LNCaP clone FGC (cell line): ENCODE measurements at places on chromosomes 13 and 19.

GRCh38 chr19:10751109-10751953 is 33.5 kb downstream of the DNM2 start:
- peak; percentile 54 for DNase-seq

DNA sequence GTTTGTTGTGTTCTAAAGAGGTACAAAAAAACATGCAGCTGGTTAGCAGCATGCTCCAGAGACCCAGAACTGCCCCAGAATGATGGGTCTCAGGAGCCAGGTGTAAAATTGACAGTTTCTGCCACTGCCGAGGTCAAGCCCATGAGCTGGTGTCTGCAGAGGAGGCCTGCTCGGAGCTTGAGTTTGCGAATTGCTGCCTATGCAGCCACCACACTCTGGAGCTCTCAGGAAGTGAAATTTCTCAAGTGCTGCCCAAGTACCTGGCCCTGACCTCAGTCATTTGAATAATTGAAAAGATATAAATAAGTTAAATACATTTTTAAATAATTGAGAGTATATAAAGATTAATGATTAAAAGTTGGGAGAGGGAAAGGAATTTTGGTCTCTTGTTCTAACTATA is 66.4 kb downstream of the ZAR1L start:
- DNase-seq = no peak

DNA sequence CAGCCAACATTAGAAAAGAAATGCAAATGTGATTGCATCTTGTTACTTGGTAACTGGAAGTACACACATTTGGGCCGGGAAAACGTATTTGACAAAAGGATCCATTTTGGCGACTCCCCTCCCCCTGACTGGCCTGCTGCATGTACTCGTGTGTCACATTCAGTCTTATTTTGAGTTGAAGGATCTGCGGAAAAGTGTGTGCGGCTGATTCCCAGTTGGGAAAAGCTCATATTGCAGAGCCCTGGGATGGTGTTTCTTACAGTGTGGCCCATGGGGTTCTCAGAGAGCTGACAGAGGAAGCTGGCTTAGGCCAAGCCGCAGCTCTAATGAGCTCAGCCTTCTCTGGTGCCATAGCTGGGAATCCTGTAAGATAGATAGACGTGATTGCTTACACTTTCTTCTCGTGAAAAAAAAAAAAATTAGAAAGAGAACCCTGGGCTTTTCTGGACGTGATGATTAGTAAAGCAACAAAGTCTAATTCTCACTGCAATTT is 170.3 kb upstream of the ARGLU1 start:
- no peak for DNase-seq

- DNase-seq = no peak
Observed at GRCh38 chr13:100063333-100063732, 25.6 kb upstream of the PCCA start.

GRCh38 chr13:36981156-36981743 is 17.9 kb downstream of the ALG5 start:
- no peak for DNase-seq

DNA sequence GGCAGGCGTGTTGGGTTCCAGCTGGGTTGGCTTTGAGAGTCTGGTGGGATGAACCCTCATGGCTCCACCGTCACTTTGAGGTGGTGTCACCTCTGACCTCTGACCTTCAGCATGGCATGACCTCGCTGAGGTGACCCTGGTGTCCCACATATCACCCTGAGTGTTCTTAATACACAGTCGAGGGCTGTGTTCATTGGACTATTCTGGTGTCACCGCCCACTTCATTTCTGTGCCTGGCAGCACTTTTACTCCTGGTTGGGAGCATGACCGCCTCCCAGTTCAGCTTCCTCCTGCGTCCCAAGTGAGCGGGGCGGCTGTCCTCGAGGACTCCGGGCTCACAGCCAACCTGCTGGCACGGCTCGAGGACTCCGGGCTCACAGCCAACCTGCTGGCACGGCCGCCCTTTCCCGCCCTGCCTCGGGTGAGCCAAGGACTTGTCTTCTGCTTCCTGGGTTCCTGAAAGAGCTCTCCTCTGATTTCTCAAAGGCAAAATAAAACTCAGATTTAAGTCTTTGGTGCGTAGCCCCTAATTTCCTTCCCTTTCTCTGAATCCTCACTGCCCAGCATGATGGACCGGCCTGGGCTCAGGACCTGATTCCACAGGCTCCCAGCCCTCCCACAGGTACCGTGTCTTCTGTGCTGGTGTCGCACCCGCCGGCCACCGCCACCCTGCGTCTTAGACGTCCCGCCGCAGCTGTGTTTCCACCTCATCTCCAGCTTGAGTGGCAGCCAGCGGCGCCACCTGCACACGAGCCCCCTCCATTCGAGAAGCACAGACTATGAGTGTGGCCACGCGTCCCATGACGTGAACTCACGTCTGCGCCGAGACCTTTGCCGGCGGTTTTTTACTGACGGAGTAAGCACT is 10.4 kb downstream of the ATP4B start:
- peak; percentile 77 for DNase-seq

DNA sequence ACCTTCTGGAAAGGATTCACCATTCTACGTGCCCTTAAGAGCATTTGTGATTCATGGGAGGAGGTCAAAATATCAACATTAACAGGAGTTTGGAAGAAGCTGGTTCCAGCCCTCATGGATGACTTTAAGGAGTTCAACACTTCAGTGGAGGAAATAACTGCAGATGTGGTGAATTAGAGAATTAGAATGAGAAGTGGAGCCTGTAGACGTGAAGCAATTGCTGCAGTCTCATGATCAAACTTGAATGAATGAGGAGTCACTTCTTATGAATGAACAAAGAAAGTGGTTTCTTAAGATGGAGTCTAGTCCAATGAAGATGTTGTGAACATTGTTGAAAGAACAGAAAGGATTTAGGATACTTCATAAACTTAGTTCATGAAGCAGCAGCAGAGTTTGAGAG is 129.1 kb downstream of the TNFRSF19 start:
- DNase-seq = no peak

DNA sequence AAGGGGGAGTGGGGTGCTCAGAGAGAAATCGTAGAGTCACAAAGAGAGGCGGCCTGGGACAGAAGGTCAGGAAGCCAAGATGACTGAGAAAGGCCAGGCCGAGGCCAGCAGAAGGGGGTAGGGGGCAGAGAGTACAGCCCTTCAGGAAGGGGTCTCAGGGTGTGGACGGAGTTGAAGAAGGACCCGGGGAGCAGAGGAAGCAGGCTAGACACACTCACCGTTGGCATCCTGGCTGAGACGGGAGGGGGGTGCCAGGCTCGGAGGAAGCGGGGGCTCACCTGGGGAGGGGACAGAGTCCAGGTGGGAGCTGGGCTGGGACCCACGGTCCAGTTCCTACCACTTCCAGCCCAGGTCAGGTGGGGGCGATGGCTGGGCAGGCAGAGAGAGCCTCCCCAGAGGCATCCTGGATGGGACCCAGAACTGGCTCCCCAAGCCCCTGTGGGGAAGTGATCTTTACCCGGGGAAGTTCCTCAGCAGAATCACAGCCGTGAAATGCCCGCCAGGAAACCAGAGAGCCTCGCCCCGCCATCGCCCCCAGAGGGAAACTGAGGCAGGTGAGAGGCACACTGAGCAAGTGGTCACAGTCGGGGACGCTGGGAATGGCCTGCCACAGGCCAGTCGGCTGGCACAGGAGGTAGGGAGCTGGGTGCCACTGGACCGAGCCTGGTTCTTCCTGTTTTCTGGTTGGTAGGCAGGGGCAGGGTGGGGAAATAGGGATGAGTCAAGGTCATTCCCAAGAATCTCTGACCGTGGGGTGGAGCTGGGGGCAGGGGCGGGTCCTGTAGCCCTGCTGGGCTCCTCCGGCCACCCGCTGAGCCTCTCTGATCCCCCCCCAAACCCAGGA is 1.4 kb downstream of the MATK start:
- DNase-seq = no peak

DNA sequence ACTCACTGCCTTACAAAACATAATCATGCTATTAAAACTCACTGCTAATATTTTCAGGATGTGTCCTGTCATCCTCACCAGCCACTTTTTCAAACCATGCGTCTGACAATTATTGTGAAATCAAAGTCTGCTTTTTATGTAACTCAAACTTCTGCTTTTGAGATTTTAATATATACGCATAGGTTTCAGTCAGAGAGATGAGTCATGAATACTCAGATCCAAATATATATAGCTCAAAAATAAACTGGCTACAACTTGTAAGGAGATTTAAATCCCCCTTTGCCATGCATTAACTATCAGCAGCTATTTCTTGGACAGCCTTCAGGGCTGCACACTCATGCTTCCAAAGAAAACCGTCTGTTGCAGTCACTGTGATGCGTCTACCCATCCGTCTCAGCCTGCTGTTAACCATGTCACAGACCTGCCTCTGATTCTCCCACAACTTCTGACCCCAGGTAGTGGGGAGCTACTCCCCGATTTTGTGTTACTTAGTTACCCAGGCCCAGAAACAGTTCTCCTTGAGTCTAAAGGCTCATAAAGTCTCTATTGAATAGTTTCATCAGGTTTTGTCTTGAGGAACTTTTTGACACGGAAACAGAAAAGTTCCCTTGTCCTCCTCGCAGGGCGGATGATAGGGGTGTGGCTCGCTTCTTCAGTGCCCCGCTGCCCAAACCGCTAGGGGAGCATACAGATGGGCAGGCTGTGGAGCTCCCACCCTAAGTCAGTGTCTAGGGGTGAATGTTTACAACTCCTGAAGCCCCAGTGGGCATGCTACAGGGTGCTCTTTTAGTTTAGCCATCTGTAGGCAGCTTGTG is 33.8 kb upstream of the SGCG start:
- DNase-seq = no peak

GRCh38 chr13:109220631-109221030 is 565.8 kb downstream of the IRS2 start:
- no peak for DNase-seq

- DNase-seq = no peak
Observed at GRCh38 chr13:71459708-71460107, 407.3 kb downstream of the DACH1 start.

DNA sequence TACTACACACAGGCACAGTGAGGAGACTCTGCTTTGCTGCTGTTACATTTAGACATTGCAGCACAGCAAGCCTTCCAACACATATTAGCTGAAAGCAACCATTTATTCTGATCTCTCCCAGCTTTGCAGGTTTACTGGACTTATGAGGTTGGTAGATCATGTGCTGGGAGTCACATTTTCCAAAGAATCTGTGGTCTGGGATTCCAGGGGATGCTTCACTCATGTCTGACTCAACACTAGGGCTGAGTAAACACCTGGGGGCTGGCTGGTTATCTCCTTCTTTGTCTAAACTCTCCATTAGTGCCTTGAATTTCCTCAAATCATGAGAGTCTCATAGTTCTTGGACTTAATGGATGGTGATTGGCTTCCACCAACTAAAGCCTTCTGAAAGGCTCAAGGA is 5.4 kb upstream of the LGALS13 start:
- no peak for DNase-seq

DNA sequence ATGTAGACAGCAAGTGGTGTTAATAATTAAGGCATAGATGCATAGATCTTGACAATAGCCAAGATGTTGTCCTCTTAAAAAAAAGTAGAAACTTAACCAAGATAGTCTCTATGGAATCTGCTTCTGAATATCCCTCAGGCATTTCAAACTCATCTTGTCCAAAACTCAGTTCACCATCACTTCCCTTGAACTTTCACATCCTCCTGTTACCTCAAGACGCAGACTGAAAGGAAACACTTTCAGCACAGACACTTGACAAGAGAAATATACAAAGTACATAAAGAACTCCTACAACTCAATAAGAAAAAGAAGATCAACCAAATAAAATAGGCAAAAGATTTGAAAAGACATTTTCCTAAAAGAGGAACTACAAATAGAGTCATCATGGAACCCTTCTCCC is 451.1 kb downstream of the FOXO1 start:
- DNase-seq = no peak

DNA sequence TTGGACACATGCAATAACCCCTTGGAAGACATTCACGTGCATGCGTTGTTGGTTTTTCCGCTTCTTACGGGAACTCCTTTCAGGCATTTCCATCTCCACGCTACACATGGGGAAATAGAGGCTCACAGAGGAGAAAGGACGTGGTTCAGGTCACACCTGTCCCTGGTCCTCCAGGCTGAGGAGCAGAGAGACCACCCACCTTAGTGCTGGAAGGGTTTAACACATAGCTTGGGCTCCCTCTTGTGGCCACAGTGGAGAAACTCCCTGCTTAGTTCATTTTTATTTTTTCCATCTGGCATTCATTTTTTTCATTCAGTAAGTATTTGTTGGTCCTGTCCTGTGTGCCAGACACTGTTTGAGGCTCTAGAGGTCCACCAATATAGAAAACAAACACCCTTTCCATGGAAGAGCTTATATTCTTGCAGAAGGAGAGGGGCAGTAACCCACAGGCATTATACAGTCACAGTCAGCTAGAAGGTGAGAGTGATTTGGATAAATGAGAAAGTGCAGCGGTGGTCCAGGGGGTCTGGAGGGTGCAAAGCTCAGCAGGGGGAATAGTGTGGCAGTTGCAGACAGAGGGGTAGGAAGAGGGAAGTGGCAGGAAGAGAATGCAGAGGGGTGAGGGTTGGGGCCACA is 24.2 kb upstream of the TTYH1 start:
- DNase-seq = peak; percentile 18

DNA sequence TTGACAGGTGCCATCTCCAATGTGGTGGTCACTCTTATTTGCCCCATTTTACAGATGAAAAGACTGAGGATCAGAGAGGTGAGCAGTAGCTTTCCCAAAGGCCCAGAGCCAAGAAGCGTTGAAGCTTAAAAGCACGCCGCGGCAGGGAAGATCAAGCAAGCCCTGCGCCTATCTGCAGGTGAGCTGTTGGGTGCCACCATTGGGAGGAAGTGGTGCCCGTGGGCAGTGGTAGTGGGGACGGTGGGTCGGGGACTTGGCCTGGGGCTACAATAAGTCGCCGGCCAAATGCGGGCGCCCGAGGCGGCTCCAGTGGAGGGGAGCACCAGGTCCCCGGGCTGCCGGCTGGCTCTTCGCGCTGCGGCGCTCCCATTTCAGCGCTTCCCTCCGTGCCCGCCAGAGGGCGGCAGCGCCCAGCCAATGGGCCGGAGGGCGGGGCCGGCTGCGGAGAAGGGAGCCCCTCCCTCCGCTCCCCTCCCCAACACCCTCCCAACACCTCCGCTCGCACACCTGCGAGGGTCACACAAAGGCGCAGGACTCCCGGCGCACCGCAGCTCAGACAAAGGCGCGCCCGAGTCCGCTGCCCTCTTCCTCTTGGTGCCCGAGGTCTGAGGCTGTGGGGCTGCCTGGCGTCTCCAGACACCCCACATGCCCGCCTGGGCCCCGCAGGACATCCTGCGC is 744 bp upstream of the POU2F2 start:
- no peak for DNase-seq

GRCh38 chr19:1079566-1080111 is 12.7 kb downstream of the ARHGAP45 start:
- no peak for DNase-seq

- DNase-seq = no peak
Observed at GRCh38 chr13:110290826-110291225, 16.1 kb downstream of the COL4A1 start.

- no peak for DNase-seq
Observed at GRCh38 chr13:42539670-42540069, 34.3 kb upstream of the TNFSF11 start.

DNA sequence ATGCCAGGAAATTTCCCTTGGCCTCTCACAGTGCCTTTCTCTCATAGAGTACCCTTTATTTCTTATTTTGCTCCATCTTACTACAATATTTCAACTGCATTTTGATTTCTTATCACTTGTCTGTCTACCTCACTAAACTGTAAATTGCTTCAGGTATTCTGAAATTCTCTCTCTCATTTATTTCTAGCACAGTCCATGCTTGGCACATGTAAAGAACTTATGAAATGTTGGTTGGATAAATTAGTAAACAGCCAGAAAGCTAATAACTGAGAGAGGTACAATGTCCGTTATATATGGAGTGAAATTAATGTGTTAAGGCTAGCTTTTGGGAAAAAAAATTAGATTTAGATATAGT is 138.3 kb upstream of the RFC3 start:
- DNase-seq = no peak

GRCh38 chr13:39955560-39955959 is 300.1 kb downstream of the COG6 start:
- no peak for DNase-seq
